CD4-positive, alpha-beta T cell treated with Interleukin-15 for 4 hours (primary cell): ENCODE measurements at places on chromosomes 7 and 10.

DNA sequence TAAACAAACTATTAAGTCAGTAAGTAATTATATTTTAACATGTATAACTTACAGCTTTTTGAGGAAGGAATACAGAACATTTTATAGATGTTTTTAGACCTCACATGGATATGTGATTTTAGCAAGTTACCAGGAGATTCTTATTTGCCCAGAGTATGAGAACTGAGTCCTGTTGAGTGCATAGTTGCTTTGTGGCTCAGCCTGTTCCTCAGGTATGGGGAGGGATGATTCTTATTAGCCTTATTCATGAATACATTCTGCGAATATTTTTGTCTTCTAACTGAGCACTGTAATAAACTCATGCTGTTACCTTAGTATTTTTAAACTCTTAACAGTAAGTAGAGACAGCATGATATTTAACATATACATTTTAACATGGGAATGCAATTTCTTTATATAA lies 17.9 kb downstream of the BTAF1 start:
- DNase-seq: no peak

GRCh38 chr10:75062506-75063299 lies 48.8 kb upstream of the SAMD8 start:
- DNase-seq: no peak

DNA sequence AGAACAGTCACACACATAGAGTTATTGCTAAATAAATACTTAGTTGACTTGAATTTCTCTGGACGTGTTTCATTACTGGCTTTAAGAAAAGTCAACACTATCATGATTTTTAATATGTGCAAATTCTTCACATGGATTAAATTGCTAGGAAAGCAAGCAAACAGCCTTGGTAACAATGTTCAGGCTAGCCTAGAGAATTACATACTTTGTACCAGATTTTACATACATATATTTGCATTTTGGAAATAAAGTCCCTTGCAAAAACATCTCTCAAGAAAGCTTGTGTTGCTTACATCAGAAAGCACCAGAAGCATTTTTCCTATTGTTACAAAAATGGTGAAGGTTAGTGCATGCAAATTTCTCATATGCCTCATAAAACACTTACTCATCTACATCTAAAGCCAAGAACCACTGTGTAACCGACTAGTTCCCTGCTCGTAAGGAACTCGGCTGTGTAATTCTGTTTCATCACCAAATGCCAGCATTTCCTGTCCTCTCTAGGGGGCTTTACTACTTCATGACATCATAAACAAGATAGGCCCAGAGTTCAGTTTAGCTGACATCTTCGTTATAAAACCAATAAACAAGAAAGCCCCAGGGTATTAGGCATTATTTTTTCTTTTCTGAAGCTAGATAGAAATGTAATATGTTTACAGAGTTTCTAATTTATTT lies 87.8 kb downstream of the CFAP58 start:
- DNase-seq: no peak

- no peak for DNase-seq
Measured at GRCh38 chr7:116561697-116562483, 37.1 kb downstream of the CAV1 start.

- DNase-seq: no peak
Measured at GRCh38 chr7:155988416-155988815, 176.2 kb upstream of the SHH start.

DNA sequence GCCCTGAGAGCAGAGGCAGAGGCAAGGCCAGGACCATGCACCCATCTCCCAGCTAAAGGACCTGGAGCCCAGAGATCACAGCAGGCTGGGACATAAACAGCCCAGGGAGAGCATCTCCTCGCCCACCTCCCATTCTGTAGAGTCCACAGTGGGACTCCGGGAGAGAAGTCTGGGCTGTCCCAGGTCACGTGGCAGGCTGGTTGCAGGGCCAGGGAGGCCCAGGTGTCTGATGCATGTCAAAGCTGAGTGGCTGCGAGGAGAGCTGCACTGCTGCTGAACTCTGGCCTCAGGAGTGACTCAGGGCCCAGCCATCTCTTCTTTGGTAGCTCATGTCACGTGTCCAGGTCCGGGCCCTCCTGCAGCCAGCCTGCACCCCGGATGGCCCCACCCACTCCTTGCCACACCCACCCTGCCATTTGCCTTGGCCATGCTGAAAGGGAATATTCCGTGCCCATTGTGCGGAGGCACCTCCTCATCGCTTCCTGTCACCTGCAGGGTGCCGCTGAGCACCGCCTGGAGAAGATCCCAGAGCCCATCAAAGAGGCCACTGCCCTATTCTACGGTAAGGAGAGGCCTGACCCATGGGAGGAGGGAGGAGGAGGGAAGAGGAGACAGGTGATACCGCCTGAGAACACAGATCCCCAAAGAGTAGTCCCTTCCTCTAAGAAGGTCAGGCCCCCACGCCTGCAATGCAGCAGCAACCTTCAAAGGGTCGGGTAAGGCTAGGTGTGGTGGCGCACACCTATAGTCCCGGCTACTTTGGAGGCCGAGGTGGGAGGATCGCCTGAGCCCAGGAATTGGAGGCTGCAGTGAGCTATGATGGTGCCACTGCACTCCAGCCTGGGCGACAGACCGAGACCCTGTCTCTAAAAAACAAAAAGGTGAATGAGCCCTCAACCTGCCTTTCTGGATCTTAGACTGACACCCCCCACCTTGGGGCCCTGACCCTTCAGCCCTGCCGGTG lies 12.6 kb upstream of the SH2B2 start:
- no peak for DNase-seq

DNA sequence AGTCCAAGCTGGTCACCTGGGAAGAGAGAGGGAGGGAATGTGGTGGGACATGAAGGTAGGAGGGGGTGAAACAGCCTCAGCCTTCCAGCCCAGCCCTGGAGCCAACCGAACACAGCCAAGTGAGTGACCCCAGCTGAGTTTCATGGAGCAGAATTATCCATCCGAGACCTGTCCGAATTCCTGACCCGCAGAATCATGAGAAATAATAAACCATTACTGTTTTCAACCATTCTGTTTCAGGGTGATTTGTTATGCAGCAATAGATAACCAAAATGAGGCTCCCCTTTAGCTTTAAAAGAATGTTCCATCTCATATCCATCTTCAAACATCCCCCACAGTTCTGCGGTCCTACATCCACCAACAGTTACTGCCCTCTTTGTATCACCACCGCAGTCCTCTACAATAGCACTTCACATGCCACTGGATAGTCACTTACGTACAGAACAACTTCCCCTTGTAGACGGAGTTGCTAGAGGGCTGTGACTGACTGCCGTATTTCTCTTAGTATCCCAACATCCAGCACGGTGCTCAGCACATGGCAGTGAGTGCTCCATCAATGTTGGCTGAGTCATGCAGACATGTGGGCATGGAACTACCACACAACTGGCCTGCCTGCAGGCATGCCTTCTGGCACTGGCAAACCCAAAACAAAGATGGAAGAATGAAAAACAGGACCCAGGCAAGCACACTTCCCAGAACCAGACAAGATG lies 18.5 kb downstream of the KIAA1549 start:
- DNase-seq: no peak

DNA sequence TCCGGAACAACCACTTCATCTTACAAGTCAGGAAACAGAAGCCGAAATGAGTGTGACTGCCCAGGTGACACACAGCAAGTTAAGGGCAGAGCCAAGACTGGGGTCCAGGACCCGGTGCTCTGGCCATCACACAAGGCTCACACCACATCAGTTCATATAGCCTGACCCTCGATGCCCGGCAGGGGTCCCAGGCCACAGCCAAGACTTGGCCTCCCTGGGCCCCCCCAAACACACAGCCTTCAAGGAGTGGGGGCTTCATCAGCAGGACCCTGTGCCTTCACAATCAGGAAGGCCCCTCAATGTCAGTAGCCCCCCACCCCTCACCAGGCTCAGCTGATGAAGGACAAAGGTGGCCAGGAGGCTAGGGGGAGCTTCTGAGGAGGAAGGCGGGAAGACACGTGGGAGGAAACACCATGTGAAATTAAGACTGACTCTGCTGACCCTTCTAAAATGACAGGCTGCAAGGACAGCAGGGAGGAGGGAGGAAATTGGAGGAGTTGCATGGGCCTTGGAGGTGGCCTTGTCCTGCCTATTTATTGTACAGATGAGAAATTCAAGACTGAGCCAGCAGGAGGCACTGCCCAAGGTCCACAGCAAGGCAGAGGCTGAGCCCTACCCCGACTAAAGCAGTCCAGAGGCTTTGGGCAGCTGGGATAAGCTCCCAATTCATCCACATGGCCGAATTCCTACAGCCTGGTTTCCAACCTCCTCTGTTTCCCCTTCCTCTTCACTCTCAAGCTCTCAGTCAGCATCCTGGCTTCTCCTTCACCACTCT lies 216.1 kb upstream of the ZMIZ1 start:
- DNase-seq: peak; percentile 19

DNA sequence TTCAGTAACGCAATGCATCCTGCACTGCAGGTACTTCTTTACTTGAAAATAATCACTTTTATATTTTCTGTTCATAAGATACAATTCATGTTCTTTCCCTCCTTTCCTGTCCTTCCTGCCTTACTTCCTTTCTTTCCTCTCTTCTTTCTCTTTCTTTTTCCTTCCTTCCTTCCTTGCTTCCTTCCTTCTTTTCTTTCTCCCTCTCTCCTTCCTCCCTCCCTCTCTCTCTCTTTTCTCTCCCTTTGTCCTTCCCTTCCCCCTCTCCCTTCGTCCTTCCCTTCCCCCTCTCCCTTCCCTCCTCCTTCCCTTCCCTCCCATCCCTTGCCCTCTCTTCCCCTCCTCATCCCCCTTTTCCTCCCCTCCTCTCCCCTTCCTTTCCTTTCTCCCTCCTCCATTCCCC lies 227.8 kb upstream of the KLF6 start:
- no peak for DNase-seq

DNA sequence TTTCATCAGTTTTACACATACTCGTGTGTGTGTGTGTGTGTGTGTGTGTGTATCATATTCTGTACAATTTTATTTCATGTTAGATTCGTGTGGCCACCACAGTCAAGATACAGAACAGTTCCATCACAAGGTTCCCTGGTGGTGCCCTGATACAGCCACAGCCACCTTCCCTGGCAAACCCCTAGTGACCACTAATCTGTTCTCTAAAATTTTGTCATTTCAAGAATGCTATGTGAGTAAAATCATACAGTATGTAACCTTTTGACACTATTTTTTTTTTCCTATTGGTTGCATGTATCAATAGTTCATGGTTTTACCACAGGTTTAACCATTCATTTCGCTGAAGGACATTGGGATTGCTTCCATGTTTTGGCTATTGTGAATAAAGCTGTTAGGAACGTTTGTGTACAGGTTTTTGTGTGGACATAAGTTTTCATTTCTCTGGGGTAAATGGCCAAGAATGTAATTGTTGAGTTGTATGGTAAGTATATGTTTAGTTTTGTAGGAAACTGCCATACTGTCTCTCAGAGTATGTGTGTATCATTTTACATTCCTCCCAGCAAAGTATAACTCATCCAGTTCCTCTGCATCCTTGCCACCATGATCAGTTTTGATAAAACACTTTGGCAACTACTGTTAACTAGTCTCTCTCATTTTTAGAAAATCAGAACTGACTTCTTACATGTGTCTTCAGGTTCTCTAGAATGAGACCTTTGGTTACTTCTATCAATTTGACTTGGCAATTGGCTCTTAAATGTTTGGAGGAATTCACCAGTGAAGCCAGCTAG lies 20.6 kb downstream of the KLHDC10 start:
- DNase-seq: no peak

GRCh38 chr7:1510780-1511154 lies 6.6 kb upstream of the INTS1 start:
- no peak for DNase-seq

GRCh38 chr10:60281331-60281730 lies 108.3 kb downstream of the ANK3 start:
- DNase-seq: no peak

DNA sequence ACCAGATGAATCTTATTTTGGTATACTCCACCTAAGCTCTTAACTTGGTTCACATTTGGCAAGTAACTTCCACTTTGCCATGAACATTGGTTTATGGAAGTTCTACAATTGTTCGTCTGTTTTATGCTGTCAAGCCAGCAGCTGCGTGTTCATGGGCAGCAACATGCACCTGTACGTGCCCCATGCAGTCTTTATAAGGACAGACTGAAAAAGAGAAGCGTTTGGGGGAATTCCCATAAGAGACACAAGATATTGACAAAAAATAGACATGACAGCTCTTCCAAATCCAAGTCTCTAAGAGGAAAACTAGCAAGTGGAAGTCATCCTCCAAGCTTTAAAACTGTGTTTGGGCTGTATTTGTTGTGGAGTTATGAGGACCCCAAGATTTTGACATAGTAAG lies 151.6 kb downstream of the SLC16A9 start:
- DNase-seq: no peak

DNA sequence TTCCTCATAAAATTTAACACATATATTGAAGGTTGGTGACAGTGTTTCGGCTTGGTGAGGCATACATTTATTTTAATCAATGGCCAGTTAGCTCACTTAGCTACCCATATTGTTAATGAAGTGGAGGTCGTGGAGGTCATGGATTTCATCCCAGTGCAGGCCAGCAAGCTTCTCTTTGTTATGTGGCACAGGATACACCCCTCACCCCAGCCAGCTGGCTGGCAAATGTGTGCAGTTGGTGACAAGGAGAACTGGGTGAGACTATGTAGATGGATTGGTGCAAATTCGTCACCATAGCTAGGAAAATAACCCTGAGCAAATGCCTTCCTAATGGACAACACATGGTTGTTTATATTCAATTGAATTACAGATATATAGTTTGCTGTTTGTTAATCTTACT lies 50.5 kb upstream of the FOXP2 start:
- DNase-seq: no peak

- no peak for DNase-seq
Measured at GRCh38 chr7:30047124-30047523, 18.9 kb downstream of the PLEKHA8 start.

GRCh38 chr7:101258243-101258731 lies 13.4 kb upstream of the FIS1 start:
- no peak for DNase-seq

DNA sequence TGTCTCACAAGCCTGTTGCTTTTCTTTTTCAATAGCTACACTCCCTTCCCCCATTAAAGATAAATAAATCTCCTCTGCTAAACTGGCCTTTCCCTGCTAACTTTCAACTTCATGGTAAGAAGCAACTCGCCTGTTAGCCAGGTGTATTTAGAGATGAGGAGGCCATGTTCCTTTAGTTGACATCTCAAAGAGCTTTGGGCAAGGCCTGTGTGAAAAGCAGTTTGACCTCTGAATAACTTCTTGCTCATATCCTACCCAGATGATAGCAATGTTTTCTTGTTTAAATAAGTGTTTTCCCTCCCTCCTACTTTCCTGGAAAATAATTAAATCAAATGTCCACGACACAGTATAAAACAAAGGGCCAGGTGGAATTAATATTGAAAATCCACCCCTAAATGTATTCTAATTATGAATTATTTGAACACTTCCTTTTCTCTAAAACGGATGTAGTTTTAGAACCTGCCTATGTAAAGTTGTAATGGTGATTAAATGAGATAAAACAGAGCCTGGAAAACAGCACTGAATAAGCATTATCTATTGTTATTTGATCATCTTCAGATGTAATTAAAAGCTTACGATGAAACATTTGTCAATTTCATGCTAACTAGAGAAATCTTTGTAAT lies 78.5 kb downstream of the HGF start:
- no peak for DNase-seq

GRCh38 chr10:14171336-14171735 lies 159.4 kb downstream of the FRMD4A start:
- no peak for DNase-seq
